NCI-H524 (cell line): ENCODE measurements at places on chromosomes 16 and 17.

- no peak for DNase-seq
These were observed 136.2 kb upstream of the SALL1 start for GRCh38 chr16:51287121-51287755.

- no peak for DNase-seq
These were observed 4.2 kb upstream of the CDH1 start for GRCh38 chr16:68732741-68733399.

- DNase-seq, result no peak
These were observed 6.7 kb upstream of the PRPSAP2 start for GRCh38 chr17:18851201-18851600.

GRCh38 chr16:78794581-78795250 is 695.3 kb downstream of the WWOX start:
- DNase-seq, result no peak

DNA sequence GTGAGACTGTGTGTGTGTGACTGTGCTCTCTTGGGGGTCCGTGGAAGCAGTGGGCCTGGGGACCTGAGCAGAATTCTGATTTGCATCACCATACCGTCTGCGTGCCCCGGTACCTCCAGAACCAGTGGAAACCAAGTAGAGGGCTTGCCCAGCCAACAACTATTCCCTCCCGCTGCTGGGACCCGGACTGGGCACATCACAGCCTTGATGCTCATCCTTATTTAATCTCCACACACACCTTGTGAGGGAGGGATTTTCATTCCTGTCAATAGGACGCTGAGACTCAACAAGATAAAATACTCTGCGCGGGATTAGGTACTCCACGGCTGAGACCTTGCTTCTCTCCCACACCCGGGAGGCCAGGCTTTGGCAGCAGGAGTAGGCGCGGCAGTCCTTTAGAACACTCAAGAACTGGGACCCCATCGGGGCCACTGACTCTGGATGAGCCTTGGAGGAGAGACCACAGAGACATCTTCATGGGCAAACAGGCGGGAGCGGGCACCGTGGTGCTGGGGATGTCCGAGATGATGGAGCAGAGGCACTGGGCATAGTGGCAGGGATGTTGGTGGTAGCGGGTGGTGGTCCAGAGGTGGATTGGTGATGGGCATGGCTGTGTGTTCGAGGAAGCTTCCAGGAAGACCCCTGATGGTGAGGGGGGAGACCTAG is 208.0 kb downstream of the NTN1 start:
- DNase-seq, result no peak

GRCh38 chr16:370443-370842 is at the start of gene MRPL28:
TSS of gene MRPL28 (minus strand) at chr16:370538. CDS start at chr16:370218, 320 bp downstream.
- DNase-seq, result peak; percentile 96

DNA sequence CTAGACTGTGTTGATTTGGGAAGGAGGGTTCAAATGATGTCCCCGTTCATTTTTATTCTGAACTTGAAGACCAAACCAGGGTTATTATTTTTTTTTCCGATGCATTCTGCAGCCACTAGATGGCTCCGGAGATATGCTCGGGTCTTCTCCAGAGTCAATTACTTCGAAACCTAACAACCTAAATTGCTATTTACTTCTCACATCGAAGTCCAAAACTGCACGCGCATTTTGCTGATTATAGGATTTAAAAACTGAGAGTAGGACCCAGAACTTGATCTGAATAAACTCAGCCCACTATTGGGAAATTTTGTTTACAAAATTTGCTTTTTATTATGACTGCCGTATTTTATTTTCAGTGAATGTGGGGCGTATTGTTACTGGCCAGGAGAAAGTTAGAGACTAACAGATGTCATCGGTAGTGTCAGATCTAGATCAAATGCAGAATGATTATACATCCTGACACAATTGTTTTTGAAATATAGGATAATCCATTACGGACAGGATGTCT is 263.8 kb downstream of the HS3ST3A1 start:
- DNase-seq, result no peak

GRCh38 chr17:79593636-79594035 is 17.2 kb downstream of the RBFOX3 start:
- DNase-seq, result no peak

DNA sequence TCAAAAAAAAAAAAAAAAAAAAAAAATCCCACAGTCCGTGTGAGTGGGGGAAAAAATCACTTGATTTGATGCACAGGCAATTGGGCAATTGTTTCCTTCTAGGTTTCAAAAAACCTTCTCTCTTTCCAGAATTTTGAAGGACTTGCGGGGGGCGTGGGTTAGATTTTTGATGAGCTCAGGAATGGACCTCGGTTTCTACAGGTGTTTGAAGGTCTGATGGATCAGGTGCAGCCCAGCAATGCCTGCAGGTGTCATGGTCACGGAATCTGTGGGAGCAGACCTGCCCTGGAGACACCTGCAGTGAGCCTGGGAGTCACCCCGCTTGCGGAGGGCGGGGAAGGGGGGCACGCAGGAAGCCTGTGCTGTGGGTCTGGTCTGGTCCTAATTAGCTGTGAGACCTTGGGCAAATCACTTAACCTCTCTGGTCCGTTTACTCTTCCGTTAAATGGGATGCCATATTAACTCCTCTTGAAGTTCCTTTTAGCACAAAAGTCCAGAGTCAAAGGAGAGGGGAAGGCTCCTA is 174.2 kb downstream of the IRF8 start:
- no peak for DNase-seq

DNA sequence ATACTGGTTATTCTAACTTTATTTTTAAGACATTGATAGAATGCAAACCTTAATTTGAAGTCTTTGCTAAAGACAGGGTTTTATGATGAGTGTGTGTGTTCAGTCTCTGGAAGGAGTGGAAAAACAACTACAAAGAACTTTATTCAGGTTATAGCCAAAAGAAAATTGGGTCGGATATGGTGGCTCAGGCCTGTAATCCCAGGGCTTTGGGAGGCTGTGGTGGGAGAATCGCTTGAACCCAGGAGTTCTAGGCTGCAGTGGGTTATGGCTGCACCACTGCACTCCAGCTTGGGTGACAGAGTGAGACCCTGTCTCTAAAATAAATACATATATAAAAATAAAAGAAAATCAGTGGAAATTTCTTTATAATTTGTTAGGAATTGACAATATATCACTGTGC is 581.5 kb upstream of the CA10 start:
- DNase-seq, result no peak

GRCh38 chr16:51429041-51429440 is 278.0 kb upstream of the SALL1 start:
- DNase-seq, result no peak

GRCh38 chr17:63697341-63698286 is 2.3 kb downstream of the LIMD2 start:
- DNase-seq, result peak; percentile 8

DNA sequence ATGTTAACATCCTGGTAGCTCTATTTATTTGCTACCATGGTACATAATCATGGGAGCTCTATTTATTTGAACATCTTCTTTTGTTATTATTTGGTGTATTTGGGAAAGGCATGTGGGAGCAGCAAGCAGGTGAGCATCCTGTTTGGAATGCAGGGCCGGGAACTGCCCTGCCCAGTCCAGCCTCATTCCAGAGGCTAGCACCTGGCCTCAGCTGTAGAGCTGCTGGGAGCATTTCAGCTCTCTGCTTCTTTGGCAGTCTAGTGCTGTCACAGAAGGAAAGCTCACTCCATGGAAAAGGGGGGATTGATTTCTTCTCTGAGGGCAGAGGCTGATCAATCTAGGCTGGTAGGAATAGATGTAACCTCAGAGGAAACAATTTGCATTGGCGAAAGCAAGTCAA is 112.5 kb downstream of the WWOX start:
- DNase-seq, result no peak

DNA sequence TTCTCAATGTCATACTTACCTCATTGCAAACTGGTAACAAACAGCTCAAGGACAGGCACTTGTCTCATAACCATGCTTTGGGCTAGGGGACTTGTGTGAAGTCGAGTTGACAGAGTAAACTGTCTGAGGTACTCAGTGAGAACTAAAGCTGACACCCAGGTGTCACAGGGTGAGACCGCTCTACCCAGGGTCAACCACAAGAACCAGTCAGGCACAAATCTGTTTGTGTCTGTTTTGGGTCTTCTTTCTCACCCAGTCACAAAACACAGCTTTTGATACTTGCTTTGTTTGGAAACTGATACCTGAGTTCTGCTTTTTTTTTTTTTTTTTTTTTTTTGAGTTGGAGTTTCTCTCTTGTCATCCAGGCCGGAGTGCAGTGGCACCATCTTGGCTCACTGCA is 161.1 kb downstream of the STX8 start:
- DNase-seq, result no peak
